ENCODE measurements at places on chromosomes 3 and 15.

GRCh38 chr3:140242818-140243276 lies 307.9 kb downstream of the CLSTN2 start:
- DNase-seq, result no peak

DNA sequence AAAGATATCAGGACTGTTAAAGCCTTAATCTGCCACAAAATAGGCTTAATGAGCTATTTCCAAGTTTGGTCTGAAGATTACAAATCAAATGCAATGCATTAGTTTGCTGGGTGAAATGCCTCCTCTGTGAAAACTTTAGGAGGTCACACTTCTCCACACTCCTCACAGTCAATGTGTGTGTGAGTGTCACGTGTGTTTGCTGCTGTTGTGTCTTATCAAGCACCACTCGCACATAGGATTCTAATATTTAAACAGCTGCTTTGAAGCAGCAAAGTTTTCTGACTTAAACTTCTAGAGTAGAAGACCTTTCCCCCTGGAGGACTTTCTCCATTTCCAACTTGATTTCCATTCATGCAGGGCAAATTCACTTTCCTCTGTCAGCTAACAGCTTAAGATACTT lies 203.2 kb upstream of the PEX5L start:
- no peak for DNase-seq

GRCh38 chr15:90497912-90498311 lies 31.8 kb upstream of the CRTC3 start:
- DNase-seq, result no peak

- DNase-seq, result no peak
These were observed 133.3 kb upstream of the CHL1 start for GRCh38 chr3:63095-63765.

GRCh38 chr15:97652700-97653167 lies 307.8 kb upstream of the ARRDC4 start:
- no peak for DNase-seq

DNA sequence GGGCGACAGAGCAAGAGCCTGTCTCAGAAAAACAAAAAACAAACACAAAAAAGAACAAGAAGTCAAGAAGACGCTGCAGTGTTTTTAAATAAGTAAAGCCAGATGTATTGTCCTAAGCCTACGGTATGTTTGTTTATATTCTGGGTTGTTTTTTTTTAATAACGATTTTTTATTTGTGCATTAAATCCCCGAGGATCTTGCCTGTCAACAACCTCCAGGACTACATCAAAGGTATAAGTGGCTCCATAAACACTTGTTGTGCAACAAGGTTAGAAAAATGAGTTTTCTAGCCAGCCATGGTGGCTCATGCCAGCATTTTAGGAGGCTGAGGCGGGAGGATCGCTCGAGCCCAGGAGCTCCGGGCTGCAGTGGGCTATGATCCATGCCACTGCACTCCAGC lies 26.1 kb downstream of the ITGB5 start:
- no peak for DNase-seq

DNA sequence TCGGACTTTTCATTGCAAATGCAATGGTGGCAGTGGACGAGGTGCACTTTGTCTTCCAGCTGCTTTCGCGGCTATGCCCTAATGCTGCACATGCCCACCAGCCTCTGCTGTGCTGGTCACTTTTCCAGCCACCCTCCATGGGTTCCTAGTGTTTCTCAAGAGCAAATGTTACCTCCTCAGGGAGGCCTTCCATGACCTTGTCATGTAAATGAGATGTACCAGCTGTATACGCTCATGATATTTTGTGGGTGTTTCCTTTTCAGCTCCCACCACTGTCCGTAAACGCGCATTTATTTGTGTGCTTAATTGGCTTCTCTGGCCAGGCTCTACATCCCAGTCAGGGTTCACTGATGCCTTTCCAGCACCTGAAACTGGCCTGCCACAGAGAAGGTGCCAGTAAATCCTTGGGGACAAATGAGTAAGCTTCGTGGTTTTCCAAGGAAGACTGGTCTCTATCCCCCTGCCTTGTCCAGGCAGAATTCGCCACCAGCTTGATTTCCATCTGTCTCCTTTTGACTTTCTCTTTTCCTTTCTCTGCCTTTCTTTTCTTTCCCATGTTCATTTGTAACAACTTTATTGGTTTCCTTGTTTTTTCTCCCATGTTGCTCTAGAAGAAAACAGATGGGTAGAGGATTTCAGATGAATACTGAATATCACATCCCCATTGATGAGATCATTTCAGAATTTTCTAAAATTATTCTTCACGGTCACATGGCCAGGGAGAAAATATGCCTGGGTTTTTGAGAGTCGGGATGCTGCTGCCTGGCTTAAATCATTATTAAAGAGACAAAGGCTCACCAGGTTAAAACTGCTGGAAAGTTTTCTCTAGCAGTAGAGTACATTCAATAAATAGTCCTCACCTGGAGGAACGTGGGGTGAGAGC lies 82.5 kb downstream of the CHST2 start:
- DNase-seq, result no peak

DNA sequence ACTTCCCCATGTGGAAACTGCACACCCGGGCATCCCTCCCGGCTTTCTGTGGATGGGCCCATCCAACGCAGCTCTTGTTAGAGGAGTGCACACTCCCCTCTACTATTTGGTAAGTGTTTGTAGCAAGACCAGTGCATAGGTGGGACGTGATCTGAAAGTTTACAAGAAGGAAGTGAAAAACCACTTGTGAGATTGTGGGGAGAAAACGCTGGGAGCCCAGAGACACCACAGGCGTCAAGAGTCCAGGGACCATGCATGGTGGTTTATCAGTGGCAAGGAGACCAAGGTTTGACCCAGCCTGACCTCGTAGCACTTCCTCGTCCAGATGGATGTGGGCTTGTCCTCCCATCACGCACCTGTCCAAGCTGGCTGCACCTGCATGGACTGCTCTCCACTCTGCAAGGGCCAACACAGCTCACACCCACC lies 51.6 kb downstream of the ATP10A start:
- no peak for DNase-seq

DNA sequence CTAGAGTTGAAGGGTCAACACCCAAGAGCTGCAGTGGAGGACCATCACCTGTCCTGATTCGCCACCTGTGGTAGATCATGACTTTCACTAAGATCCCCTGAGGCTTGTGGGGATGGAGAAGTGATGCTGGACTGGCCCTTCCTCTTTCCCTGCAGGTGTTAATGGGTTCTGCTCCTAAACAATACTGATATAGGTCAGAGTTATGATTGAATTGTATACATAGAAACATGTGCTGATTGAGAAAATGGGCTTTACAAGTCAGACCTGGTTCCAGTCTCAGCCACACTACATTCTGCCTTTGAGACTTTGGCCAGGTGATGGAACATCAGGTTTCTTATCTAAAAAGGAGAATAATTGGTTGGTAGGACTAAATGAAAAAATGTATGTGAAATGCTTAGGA lies 418.9 kb upstream of the TPRG1 start:
- DNase-seq, result no peak

DNA sequence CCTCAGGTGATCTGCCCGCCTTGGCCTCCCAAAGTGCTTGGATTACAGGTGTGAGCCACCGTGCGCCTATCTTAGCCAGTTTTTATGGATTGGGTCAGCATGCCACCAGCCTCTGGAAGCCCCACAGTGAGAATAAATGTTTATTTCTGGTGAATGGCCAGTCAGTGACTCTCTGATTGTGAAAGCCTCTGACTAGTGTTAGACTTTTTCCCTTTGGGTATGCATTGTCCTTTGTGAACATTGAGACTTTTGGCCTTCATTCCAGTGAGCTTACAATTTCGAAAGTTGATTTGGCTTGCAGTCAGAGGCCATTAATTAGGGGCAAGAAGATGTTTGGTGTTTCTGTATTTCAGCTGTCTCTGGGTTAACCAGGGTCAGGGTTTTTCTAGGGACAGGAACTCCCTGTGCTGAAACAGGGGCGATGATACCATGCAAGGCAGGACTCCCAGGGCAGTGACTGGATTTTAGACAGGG lies 274.5 kb upstream of the C2CD4B start:
- no peak for DNase-seq

- no peak for DNase-seq
These were observed 810 bp downstream of the PTPRG start for GRCh38 chr3:61562042-61562720.

DNA sequence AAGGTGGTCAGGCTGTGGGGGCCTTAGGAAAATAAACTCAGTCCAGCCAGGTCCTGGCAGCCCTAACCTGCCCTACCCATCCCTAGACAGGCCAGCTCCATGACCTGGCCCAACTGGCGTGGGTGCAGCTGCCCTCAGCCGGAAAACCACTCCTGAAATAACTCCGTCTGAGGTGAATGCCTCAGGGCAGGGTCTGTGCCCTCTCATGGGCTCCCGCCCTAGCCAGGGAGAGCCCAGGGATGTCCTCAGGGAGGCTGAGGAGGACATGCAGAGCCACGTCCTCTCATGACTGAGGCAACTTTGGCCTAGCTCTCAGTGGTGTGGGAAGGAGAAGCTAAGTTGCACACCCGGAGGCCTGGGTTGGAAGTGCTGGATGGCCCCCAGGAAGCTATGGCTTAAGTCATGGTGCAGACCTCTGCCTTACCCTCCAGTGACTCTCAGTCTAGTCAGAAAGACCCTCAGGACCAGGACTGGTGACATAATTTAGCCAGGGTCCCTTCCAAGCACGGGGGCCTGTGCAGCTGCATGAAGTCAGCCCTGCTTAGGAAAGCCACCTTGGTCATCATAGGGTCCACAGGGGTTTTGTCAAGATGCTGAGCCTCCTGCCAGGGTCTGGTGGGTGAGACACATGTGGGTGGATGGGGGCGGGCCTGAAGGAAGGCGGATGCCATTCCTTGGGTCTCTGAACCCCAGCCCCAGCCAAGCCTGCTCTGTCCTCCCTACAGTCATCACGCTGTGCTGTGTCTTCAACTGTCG lies 7.4 kb downstream of the TMIE start:
- DNase-seq, result no peak

DNA sequence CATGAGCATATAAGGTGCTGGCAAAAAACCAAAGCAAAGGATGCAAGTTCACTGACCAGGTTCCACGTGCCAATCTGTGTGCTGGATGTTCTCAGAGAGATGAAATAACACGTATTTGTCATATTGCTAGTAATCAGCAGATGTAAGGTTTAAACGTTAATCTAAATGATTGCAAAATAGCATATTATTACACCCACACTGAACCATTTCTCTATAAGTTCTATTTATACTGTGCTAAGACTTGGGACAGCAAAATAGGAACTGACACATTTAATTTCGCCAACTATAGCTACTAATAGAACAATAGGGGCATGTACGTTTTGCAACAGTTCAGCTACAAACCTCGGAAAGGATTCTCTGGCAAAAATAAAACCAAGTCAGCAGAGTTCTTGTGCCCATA lies 350.3 kb upstream of the ZNF385D start:
- DNase-seq, result no peak

- peak; percentile 3 for DNase-seq
These were observed 1087.1 kb upstream of the ALCAM start for GRCh38 chr3:104279617-104280016.

DNA sequence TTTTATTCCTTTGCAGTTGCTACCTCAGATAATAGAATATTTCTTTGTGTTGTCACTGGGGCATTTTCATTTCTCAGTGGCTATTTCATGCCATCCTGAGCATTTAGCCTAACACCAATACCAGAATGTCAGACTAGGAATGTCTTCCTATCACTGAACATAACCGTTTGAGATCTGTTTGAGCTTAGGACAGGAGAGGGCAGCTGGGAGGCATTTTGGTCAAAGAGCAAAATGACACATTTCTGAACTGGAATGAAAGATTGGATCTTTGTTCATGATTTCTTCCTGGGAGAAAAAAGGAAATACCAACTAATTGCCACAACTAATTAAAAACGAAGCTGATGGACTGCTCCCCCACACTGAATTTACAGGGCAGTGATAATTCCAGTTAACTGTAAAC lies 921.3 kb upstream of the NR2F2 start:
- DNase-seq, result no peak

- no peak for DNase-seq
These were observed 12.6 kb upstream of the BAHD1 start for GRCh38 chr15:40428185-40428584.

- no peak for DNase-seq
These were observed 5.6 kb downstream of the TIGIT start for GRCh38 chr3:114299421-114299820.

DNA sequence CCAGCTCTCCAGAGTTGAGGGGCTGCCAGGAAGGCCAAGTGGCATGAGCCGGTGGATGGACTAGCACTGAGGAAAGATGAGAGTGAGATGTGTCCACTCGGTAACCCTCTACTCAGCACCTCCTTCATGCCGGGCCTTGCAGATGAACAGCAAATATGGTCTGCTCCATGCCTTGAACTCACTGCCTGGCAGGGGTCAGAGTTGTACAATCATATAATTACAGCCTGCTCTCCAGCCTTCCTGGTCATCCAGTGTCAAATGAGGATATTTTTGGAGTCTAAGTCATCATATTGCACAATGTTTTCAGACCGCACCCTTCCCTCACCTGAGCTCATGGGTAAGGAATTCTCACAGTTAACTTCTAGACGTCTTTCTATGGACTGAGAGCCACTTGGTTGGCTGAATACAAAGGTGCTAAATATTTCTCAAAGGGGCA lies 4.9 kb downstream of the MGLL start:
- DNase-seq, result no peak

- DNase-seq, result no peak
These were observed 71.9 kb downstream of the MRPL46 start for GRCh38 chr15:88395241-88395640.

GRCh38 chr3:127053979-127054378 lies 71.1 kb downstream of the PLXNA1 start:
- no peak for DNase-seq

DNA sequence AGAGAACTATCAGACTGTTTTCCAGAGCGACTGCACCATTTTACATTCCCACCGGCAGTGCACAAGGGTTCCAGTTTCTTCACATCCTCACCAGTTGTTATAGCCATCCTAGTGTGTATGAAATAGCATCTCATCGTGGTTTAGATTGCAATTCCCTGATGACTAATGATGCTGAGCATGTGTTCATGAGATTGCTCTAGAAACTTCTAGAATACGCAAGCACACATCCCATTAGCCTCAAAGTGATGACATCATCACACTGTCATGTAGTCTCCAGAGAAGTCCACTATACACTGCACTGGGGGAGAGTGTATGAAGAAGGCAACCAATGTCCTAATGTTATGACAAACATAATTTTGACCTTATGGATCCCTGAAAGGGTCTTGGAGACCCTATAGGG lies 30.1 kb downstream of the FBLN2 start:
- no peak for DNase-seq

DNA sequence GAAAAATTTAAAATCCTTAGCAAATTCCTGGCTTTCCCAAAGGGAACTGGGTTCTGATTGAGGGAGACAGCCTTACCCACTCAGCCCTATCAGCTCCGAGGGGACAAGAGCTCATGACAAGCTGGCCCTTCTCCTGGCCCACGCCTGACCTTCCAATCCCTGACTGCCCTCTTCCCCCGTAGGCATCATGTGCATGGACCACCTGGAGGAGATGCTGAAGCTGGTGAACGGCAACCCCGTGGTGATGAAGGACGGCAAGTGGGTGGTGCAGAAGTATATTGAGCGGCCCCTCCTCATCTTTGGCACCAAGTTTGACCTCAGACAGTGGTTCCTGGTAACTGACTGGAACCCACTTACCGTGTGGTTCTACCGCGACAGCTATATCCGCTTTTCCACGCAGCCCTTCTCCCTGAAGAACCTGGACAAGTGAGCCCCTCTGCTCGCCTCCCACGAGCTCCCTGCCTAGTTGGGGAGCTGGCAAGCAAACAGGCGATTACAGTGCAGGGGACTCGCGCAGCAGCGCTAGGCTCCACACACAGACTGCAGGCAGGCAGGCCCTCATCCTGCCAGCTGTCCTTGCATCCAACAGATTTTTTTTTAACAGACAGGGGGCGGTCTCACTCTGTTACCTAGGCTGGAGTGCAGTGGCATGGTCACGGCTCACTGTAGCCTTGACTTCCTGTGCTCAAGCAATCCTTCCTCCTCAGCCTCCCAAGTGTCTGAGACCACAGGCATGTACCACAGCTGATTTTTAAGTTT lies 16.8 kb downstream of the RPUSD3 start:
- DNase-seq, result no peak
